ENCODE measurements at places on chromosomes 5 and 9.

GRCh38 chr9:14962193-14962882, 52.1 kb upstream of the FREM1 start:
- DNase-seq = peak; percentile 31

DNA sequence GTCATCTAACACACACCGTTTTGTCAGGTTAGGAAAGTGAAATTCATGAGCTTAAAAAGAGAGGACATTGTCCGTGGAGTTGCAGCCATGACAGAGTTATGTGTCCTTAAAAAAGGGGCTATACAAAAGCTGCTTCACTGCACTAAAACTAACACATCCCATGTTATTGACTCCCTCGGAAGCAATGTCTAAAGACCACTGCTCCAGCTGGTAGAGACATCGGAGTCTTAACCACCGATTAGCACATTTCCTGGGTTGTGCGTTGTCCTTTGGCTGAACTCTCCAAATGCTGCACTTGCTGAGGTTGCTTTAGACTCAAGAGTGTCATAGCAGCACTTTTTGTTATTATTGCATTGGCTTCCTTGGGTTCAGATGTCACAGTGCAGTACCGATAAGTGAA, 128.3 kb upstream of the C9orf72 start:
- no peak for DNase-seq

GRCh38 chr9:119559986-119560385, 190.8 kb upstream of the BRINP1 start:
- no peak for DNase-seq

GRCh38 chr5:113164021-113164420, 187.4 kb downstream of the DCP2 start:
- DNase-seq = no peak

- DNase-seq = no peak
Observed at GRCh38 chr5:95411474-95411873, 20.3 kb downstream of the FAM81B start.

Data from kidney tubule cell (primary cell).